ENCODE measurements at places on chromosomes 12 and 14.
A peak's percentile ranks its signal among the peaks of the same experiment; 100 is the strongest.

DNA sequence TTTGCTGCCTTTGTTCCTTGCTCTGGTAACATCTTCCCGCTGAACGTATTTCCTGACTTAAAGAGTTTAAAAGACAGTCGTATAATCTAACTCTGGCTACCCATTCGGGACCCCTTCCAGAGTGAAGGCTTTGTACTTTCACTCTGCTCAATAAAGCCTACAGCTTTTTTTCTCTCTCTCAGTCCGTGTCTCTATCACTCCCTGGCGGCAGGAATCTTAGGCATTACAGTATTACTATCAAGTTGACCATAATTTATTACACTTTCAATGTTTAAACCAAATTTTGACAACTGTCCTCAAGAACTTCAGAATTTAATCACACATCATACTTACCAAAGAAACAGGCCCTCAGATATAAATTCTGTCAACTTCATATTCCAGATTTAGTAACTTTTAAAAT, 967.9 kb downstream of the FSCB start:
- DNase-seq, result no peak

GRCh38 chr12:82818271-82819035, 131.7 kb downstream of the TMTC2 start:
- DNase-seq, result no peak

DNA sequence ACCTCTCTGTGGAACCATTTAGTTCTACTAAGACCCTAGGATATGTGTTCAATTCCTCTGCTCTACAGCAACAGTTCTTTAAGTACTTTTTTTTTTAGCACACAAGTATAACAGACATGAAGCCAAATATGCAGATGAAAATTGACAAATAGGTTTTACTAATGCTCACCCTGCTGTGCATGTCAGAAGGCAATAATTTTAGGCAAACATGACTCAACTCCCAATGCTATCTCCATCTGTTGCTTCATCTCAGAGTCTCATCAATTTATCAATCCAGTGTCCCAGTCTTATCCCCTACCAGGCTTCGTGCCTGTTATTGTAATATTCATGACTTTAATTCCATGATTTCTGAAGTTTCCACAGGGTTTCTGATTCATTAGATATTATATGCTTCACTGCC, 57.7 kb downstream of the DBX2 start:
- no peak for DNase-seq

DNA sequence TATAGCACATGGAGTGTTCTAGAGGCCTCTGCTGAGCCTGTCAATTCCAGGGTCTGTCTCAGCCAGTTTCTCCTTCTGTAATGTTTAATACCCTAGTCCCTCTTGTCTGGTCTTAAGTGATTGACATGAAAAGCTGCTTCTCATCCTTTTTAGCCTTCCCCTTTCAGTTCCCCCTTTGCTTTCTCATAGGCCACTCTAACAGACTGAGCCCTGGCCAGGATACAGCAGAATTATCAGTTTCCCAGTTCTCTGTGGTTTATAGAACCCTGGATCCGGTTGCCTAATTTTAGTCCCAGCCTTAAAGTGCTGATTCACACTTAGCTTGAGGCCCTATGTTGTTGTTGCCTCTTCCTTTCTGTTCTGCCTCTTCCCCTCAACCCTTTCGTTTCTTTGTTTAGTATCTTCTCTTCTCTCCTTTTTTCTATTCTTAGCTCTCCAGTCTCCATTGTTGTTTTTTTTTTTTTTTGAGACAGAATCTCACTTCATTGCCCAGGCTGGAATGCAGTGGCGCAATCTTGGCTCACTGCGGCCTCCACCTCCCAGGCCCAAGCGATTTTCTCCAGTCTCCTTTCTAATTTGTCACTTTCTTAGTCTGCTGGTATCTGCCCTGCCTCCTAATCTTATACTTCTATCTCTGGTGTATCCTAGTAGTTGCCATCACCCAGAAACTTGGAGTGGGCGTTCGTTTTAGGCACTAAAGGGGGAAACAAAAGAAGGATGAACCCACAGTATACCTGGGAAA, 2.9 kb upstream of the BIN2 start:
- no peak for DNase-seq

GRCh38 chr14:59017285-59017965, 171.0 kb upstream of the DAAM1 start:
- no peak for DNase-seq

- no peak for DNase-seq
Measured at GRCh38 chr12:124852911-124853427, 10.7 kb downstream of the SCARB1 start.

- no peak for DNase-seq
Measured at GRCh38 chr14:73258845-73259611, 21.7 kb downstream of the PAPLN start.

- DNase-seq, result no peak
Measured at GRCh38 chr14:30756594-30756993, 117.8 kb upstream of the COCH start.

DNA sequence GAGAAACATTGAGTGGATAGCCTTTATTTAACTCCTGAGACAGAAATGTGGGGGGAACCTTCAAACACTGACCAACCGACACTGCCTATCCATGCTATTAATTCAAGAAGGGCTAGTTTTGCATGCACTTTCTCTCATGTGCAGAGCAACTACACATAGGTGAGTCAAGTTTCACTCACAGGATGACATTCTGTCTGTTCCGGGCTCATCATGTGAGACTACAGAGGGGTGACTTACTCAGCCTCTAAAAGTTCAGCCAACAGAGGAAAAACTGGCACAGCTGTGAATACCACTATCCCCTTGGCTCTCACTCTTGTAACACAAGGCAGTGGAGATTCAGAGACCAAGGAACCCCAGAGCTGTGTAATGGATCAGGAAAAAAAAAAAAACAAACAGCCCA, 13.3 kb downstream of the BEST3 start:
- peak; percentile 98 for DNase-seq

- DNase-seq, result peak; percentile 24
Measured at GRCh38 chr12:6280053-6280469, 30.4 kb upstream of the PLEKHG6 start.

GRCh38 chr12:64390275-64390851, at the start of gene C12orf56:
Gene C12orf56, minus strand, starts transcription at chr12:64390758. Its CDS starts 193 bp downstream, at chr12:64390565.
- DNase-seq, result no peak

DNA sequence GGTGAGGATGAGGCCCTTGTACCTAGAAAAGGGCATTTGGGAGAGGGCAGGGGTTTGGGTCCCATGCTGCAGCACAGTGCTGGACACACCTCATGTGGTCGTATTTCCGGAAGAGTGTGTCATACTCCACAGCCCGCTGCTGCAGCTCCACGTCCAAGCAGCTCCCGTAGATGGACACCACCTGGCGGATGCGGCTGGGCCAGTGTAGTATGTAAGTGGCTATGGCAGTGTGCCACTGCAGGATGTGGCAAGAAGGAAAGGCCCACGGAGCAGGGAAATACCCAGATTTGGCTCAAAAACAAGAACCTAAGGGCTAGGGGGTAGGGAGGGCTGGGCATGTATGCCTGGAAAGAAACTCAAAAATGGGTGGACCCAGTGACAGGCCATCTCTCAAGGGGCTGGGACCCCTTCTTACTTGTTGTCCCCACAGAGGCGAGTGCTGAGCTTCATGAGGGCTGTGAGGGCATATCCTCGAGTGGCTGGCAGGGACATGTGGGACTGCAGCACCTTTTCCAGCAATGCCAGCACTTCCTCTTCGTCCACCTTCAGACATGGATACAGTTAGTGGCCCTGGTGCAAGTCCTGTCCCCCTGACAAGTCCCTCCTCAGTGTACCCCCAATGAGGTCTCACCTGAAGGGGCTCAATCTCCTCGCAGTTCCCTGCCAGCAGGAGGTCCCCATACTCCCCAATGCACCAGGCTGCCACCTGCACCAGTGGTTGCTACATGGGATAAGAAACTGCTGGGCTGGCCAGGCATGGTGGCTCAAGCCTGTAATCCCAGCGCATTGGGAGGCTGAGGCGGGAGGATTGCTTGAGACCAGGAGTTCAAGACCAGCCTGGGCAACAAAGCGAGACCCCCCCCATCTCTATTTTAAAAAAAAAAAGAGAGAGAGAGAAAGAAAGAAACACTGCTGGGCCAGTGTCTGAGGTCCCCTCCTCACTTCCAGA, 5.4 kb downstream of the AP1G2 start:
- no peak for DNase-seq

- no peak for DNase-seq
Measured at GRCh38 chr12:591167-592023, 71.8 kb downstream of the NINJ2 start.

All from GOT3 (cell line).